ENCODE measurements at places on chromosomes 12 and 14.

DNA sequence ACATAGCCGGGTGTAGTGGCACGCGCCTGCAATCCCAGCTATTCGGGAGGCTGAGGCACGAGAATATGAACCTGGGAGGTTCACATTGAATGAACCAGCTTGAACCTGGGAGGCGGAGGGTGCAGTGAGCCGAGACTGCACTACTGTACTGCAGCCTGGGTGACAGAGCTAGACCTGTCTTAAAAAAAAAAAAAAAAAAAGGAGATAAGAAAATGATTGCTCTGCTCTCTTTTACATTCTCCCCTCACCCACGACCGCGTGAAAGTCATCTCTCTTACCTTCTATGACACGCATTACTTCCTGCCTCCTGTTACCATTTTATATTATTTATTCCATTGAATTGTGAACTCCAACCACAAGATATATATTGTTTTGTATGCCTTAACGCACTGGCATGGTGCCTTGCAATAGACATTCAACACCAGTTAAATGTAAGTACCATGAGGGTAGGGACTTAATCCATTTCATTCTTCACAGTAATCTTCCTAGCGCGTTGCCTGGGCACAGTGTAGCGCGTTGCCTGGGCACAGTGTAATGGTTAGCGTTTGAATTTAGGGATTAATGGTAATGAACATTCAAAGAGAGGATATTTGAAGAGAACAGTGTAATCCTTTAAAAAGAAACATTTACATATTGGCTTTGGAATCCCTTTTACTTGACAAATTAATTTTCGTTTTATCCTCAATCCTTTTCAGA, 2.7 kb downstream of the RAP1B start:
- DNase-seq, result no peak

- no peak for DNase-seq
Measured at GRCh38 chr12:28884904-28885679, 264.0 kb upstream of the FAR2 start.

DNA sequence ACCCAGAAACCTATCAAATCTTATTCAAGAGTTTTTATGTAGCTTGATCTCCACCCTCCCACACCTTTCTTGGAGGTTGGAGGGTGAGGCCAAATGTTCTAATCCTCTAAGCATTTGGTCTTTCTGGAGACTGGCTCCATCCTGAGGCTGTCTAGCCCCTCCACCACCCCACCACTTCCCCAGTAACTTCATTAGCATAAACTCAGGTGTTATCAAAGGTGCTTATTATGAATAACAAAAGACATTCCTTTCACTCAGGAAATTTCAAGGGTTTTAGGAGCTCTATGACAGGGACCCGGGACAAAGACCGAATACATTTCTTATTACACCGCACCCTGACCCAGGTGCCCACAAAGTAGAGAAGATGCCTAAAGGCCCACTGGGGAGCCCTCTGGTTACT, 2.8 kb upstream of the TMEM229B start:
- no peak for DNase-seq

GRCh38 chr14:35375558-35376025, 29.0 kb downstream of the NFKBIA start:
- DNase-seq, result no peak

DNA sequence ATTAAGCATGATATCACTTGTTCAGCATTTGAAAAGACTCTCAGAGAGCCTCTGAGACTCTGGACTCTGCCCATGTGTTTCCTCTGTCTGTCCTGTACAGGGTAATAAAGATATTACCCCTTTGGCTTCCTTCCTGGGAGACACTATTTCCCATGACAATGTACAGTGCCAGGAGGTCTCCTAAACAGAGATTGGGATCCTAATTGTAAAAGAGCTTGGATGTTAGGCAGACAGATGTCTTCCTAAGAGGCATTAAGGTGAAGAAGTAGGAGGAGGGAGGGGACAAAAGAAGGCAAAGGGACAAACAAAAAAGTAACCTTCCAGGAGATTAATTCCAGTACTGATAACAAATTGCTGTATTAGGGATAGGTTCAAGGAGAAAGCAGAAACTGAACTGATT, 45.5 kb upstream of the NAV3 start:
- DNase-seq, result no peak

DNA sequence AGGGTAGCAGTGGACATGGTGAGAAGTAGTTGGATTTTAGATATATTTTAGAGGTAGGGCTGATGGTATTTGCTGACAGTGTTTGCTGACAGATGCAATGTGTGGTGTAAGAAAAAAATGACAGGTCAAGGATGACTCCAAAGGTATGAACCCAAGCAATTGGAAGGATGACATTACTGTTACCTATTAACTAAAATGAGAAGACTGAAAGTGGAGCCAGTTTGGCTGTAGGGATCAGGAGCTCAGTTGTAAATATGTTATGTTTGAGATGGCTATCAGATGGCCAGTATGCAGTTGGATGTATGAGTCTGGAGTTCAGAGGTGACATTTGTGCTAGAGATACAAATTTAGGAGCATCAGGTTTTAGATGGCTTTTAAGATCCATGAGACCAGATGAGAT, 17.4 kb upstream of the SERPINA6 start:
- no peak for DNase-seq

DNA sequence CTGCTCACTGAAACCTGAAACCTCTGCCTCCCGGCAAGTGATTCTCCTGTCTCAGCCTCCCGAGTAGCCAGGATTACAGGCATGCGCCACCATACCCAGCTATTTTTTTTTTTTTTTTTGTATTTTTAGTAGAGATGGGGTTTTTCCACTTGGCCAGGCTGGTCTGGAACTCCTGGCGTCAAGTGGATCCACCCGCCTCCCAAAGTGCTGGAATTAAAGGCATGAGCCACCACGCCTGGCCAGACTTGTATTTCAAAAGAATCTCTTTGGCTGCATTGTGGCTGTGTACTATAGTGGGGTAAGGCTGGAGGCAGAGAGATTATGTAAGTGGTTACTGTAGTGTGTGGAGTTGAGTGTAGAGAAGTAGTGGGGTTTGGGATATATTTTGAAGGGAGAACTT, 35.1 kb downstream of the TRHDE start:
- DNase-seq, result no peak

GRCh38 chr12:11461433-11461832, 66.1 kb upstream of the PRB2 start:
- no peak for DNase-seq

- no peak for DNase-seq
Measured at GRCh38 chr12:124171231-124171979, 123.5 kb upstream of the RFLNA start.

DNA sequence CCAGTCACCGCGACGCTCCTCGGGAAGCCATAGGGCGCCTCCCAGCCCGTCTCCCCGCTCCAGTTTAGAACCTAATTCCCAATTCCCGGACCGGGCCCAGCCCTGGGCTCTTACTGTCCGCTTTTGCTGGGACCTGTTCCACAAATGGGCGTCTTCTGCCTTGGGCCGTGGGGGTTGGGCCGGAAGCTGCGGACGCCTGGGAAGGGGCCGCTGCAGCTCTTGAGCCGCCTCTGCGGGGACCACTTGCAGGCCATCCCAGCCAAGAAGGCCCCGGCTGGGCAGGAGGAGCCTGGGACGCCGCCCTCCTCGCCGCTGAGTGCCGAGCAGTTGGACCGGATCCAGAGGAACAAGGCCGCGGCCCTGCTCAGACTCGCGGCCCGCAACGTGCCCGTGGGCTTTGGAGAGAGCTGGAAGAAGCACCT, 797 bp downstream of the UNG start:
- no peak for DNase-seq

DNA sequence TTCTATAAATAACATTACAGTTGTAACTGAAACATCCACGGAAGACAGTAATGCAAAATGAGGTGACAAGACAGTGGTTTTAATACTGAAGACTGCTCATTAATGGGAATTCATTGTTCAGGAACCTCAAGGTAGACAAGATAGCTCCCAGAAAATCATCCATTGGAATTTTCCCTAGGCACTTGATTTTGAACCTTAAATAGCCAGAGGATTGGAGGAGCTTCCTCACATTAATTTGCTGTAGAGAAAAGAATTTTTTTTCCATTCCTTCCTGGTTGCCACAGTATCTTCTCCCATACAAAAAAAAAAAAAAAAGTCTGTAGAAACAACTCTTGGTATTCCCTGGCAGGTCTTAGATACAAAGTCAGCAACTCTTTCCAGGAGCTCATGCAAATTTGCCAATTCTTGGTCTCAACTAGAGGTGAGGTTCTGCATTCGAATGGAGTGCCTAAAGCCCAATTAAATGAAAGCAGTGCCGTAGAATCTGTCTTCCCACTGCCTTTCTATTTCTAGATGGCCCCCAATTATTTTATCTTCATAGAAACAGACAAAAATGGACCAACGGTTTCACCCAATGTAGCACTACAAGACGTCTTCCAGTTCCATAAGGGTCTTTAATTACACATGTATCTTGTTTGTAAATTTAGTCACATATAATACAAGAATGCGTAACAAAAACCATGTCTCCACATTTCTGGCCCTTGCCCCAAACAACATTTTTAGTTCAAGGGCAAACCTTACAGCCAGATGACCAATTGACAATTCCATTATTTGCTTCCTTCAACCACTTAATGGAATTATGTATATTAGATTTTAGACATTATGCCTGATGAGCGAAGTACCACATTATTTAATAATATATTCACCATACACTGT, 13.5 kb downstream of the SLC38A2 start:
- no peak for DNase-seq

DNA sequence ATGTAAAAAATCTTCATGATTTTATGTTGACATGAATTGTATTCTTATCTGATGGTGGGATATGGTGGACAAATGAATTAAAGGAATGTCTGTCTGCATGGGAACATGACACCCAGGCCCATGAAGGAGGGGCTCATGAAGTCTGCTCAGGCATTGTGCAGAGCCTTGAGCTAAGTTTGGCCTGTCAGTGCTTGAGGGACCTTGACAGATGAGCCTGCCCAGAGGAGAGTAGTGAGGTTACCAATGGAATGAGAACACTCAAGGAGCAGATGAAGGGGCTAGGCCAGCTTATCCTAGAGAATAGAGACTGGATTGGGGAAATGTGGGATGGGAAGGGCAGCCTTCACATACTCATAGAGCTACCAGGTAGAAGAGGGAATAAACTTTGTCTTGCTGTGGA, 68.8 kb downstream of the TMX1 start:
- DNase-seq, result no peak

DNA sequence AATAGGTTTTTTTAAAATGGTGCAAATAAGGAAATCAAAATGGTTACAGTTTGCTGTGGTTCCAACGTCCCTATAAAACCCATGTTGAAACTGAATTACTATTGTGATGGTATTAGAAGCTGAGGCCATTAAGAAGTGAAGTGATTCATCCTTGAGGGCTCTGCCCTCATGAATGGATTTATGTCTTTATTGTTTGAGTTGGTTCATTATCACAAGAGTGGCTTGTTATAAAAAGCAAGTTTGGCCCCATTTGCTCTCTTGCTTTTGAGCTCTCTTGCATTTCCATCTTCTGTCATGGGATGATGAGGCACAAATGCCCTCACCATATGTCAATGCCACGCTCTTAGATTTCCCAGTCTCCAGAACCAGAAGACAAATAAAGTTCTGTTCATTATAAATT, 62.3 kb downstream of the PRKD1 start:
- DNase-seq, result peak; percentile 98

DNA sequence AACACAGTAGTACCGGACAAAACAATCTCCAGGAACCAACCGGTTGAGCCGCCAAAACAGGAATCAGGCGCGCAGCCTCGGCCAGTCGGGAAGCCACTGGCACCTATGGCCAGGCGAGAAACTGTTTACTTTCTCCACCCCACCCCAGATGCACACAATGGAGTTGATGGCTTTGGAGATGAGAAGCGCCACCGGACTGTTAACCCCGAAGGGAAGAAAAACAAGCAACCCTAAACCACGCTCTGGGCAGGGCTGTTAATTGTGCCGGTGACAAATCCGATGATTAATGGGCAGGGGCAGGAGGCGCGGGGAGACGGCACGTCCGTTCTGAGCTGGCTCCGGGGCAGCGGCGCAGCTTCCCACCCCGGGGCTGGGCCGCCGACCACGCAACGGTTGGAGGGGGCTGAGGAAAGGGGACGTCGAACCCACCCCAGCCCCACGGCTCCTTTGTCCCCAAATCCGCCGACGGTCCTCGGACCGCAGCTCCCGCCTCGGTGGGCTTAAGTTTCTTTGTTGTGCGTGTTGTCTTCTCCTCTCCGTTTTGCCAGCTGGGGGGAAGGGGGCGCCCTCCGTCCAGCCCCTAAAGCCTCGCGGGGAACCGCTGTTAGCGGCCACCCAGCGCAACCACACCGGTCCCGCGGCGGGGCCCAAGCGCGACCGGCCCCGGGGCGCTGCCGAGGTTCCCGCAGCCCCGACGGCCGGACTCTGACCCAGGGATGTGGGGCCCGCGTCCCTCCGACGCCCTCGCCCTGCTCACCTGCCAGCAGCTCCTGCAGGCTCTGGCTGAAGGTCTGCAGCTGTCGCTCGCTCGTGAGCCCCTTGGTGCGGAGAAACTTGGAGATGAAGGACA, 790 bp downstream of the BTG1 start:
- peak; percentile 86 for DNase-seq

- DNase-seq, result peak; percentile 36
Measured at GRCh38 chr12:49909826-49910225, 6.1 kb upstream of the FAIM2 start.

DNA sequence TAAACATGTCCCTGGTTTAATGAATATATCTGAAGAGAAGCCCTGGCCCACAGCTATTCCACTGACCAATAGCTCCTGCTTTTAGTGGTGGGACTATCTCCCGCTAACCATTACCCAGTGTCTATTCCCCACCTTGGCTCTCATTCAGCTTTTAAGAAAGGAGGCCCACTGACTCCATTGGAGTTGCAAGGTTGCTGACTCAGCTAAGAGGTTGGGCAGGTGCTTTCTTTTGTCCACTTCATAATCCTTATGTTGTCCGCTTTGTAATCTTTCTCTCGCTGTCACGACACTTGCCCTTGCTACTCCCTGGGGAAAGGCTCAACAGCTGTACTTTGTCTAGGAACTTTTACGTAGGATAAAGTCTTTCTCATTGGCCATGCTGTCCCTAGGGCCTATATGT, 453.4 kb upstream of the CCDC196 start:
- no peak for DNase-seq

DNA sequence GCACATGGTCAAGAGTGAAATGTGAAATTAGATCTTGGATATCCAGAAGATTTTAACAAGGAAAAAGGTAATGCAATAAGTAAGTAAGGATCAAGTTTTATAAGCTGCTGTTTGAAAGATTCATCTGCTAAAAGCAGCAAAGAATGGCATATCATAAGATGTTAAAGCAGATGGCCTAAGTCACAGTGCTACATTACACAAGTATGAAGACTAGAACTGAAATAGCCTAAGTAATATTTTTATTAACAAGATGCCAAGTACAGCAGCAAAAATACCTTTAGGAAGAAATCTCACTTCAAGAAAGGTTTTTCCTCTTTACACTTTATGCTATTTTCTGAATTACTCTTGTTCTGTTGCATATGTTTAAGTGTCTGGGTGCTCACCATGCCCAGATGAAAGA, 414.1 kb downstream of the MDGA2 start:
- no peak for DNase-seq

- DNase-seq, result no peak
Measured at GRCh38 chr14:92143309-92143708, 21.5 kb downstream of the CPSF2 start.

Measured in HAP-1 (cell line).